HCT116 (cell line): ENCODE measurements at places on chromosomes 5 and 9.

GRCh38 chr9:135909371-135909770 is 2.0 kb upstream of the CAMSAP1 start:
- DNase-seq, result no peak

DNA sequence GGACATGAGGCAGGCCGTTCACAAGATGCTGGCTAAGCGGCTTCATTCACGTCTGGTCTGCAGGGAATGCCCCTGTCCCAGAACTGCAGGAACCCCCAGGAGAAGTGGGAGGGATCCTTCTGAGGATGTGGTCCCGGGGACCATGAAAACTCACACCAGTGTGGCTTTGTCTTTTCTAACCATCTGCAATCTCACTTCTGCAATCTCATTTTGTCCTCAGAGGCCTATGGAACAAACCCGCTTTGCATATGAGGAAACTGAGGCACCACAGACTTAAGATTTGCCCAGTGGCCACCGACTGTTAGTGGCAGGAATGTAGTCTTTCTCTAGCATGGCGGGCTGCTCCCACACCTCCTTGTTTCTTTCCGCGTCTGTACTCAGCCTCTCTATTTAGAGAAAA is 6.9 kb downstream of the CXCL14 start:
- DNase-seq, result no peak

DNA sequence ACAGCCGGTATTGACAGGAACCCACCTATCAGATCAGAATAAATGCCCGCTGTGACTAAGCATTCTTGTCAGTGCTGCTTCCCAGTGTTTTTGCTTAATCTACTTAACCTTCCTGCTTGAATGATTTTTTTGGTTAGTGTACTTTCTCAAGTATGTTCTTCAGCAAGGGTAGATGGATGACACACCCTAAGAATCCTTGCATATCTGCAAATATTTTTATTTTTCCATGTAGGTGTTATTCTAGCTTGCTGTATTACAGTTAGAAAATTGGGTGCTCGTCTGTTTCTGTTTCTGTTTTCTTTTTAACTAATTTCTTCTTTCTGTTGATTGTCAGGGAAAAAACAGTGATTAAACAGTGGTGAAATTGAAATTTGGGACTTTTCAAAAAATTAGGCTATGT is 64.5 kb downstream of the SEC61B start:
- DNase-seq, result no peak

DNA sequence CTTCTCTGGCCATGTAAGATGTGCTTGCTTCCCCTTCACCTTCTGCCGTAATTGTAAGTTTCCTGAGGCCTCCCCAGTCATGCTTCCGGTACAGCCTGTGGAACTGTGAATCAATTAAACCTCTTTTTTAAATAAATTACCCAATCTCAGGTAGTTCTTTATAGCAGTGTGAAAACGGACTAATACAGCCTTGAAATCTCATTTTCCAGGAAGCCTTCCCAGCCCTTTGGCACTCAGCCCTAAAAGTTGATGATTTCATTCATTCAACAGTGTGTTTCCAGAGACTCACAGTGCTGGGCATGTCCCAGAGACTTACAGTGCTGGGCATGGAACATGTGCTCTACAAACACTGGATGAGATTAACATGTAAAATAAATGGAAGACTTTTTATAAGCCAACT is 135.8 kb downstream of the DCP2 start:
- no peak for DNase-seq

DNA sequence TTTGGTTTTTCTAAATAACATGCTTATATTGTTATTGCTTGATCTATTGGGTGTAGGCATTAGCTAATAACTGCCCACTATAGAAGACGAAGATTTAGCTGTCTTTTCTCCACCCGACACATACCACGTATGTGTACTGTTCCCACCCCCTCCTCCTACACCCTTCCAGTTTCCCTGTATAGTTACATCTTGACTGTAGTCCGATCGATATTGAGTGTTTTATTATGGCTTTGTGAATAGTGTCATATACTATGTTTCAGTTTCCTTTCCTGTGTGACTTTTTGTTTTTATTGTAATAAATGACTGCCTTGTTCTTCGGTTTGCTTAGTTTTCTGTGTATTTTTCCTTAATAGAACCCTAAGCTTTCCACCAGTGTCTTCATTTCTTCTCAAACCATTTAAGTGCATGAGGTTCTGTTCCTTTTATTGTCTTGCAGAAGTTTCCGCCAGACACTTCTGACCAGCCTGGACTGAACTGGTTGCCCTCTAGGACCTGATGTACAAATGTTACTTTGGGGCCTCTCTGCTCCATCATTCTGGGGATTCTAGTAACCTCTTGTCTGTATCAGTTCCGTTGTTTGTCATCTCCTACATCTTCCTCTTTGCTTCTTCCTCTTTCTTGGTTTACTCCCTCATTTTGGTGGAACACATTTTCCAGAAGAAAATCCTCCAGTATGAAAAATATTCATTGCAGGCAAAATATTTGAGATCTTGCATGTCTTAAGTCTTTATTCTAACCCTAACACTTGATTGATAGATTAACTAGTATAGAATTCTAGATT is 61.8 kb downstream of the PRKACG start:
- no peak for DNase-seq

DNA sequence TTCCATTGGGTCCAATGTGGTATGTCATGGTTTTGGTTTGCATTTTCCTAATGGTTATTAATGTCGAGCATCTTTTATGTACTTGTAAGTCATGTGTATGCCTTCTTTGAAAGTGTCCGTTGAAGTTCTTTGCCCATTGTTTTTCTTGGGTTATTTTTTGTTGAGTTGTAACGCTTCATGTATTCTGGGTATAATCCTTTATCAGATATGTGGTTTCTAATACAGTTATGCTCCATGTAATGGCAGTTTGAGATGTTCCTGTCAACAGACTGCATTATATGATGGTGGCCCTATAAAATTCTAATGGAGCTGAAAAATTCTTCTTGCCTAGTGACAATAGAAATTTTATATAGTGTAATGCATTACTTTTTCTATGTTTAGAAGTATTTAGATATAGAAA is 17.2 kb downstream of the RIC1 start:
- no peak for DNase-seq

- DNase-seq, result no peak
Measured at GRCh38 chr9:136690104-136690805, 3.0 kb upstream of the AGPAT2 start.

DNA sequence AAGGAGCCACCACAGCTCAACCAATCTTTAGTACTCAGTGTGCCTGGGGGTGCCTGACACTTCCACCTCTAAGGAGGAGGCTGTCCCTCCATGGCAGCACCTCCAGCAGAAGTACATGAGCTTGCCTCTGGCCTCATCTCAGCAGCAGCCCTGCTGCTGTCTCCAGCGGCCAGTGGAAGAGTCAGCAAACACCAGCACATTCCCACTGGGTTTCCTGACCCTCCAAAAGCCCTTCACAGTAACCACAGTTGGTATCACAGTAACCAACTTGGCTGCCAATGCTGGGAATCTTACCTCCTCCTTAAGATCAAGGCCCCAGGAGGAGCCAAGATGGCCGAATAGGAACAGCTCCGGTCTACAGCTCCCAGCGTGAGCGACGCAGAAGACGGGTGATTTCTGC is 29.4 kb downstream of the FSTL4 start:
- DNase-seq, result no peak

DNA sequence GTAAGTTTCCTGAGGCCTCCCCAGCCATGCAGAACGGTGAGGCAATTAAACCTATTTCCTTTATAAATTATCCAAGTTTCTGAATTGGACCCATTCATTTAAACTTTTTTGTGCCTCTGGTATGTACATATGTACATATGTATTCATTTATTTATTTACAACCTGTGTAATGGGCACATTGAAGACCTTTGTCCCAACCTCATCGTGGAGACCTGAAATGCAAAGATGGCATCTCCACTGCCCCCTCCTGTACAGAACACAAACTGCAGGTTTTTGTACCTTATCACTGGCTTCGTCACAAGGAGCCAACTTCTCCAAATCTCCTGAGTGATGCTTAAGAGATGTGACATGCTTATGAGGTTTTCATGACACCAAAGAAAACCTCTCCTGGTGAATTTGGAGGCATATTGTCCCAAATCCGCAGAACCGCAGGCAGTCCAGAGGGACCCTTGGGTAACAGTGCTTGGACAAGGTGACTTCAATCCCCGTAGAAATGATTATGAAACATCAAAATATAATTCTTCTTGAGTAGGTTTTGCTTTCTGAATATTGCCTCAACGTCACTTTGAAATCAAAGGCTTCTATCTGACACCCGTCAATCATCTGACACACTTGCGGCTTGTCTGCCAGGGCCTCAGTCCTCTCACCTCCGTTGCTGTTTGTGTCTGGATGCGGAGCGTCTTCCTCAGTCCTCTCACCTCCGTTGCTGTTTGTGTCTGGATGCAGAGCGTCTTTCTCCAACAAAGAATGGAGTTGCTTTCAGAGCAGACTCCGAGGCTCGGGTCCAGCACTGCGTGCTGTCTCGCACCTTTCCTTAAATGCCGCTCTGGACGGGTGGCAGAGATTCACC is 135.0 kb upstream of the IRX4 start:
- DNase-seq, result peak; percentile 33

GRCh38 chr5:155728857-155729683 is 597.9 kb upstream of the SGCD start:
- DNase-seq, result no peak

DNA sequence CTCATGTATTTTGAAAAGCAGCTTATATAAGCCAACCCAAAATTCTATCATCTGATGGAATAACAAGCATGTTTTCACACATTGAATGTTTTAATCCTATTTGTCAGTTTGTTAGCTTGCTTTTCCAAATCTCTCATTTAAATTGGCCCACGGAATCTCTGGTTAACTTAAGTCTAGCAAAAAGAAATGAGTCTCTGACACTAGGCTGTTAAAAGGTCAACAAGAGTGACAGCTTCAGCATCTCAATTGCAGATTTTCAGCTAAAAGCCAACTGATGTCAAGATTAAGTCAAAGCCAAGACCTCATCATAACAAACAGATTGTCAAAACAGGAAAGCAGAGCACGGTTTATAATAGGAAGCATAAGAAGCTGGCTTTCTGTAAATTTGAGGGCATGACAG is 49.4 kb upstream of the CDH9 start:
- no peak for DNase-seq

DNA sequence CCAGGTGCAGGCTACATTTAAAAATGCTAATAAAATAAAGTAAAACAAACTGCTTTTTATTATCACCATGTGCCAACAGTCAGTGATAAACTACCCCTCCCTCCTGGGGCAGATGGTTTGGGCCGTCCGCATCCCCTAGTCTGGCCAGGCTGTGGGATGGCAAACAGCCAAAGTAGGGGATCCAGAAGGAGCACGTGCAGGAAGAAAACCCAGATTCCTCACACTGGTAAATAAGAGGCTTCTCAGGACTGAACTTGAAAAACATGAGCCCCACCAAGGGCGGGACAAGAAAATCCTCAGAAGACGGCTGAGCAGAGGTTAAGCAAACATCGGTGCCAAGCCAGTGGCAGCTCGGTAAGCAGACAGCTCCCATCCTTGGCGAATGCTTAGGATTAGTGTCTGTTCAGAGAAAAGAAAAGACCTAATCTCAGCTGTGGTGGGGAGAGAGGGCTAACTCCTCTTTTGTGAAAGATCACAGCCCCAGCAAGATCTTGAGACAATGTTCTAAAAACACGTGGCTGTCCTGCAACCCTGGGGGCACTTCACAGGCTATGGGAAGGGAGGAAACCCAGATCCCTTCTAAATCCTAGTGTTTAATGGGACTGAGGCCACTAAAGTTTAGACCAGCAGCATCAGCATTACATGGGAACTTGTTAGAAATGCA is 46.5 kb upstream of the GDNF start:
- no peak for DNase-seq

DNA sequence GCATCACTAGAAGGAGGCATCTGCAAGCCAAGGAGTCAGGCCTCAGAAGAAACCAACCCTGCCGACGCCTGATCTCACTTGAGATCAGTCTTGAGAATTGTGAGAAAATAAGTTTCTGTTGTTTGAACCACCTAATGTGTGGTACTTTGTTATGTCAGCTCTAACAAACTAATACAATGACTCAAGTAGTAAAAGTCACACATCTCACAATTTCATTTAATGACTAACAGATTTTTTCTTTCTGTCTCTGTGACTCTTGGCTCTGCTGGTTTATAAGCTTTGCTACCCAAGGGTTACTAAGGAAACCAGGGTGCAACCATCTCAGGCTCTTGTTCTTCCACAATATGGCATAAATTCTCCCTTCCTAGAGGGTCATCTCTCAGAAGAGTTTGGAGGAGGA is 315.8 kb upstream of the GRAMD2B start:
- no peak for DNase-seq

- DNase-seq, result no peak
Measured at GRCh38 chr9:6944896-6945295, 187.1 kb downstream of the KDM4C start.

DNA sequence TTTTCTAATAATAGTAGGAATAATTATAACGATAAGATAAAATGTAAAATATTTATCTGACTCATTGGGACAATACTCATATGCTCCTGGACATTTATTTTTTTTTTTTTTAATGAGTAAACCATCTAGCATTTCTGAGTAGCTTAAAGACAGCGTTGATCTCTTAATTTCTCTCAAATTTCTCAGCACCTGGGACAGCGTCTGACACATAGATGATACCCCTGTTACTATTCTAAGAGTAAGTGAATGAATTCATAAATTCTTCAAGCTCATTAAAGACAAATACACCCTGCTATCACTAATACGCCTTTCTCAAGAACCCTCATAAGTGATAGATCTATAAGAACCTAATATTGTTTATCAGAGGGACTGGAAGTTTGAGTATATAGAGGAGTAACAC is 12.0 kb upstream of the HTR4 start:
- DNase-seq, result no peak

DNA sequence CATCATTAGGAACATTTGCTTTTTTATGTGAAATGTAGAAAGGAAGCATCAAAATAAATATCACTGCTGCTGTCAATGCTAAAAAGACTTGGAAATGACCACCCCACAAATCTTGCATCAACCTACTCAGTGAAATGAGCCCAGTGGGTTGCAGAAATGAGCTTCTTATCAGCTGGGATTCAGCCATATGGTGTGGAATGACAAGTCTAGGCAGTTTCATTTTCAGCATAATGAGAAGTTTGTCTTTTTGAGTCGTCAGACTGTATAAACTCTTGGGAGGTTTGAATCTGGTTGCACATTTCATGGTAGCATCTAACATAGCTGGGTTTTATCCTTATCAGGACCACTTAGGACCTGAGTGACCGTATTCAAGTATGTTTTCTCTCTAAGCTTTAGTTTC is 251.1 kb upstream of the PPP1R2B start:
- no peak for DNase-seq

GRCh38 chr5:163447875-163448274 is 10.5 kb downstream of the CCNG1 start:
- DNase-seq, result no peak

- no peak for DNase-seq
Measured at GRCh38 chr5:86155796-86156195, 461.9 kb upstream of the COX7C start.

DNA sequence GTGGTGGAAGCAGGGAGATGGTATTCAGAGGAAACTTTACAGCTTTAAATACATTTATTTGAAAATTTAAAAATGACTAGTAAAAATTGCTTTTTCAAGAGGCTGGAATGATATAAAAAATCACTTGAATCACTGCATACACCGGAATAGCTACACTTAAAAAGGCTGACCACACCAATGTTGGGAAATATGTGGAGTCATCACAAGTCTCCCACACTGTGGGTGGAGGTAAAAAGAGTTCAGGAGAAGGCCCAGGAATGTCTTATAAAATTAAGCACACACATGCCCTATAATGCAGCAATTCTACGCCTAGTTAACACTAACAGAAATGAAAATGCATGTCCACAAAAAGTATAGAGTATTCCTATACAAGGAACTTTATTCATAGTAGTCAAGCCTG is 198.1 kb downstream of the ROR2 start:
- no peak for DNase-seq

GRCh38 chr9:128094950-128095544 is 27.0 kb downstream of the SLC25A25 start:
- DNase-seq, result no peak

- DNase-seq, result no peak
Measured at GRCh38 chr9:28502741-28503140, 929.5 kb upstream of the C9orf72 start.
